Trophoblast cell (in vitro differentiated cells and primary cell): ENCODE measurements at places on chromosomes 13 and 19.

GRCh38 chr19:45123440-45123850 lies 30.5 kb downstream of the PPP1R37 start:
- H3K27me3 ChIP-seq = no peaks in the 10 kb centered on the region
- H3K36me3 ChIP-seq = no peaks in the 10 kb centered on the region
- no peak overlapping the region for H3K27ac ChIP-seq
- no peak overlapping the region for H3K4me3 ChIP-seq
- H3K4me1 ChIP-seq = peaks cover 27% of the 10 kb centered on the region

- no peak overlapping the region for H3K27ac ChIP-seq
- no peak overlapping the region for H3K4me3 ChIP-seq
- H3K36me3 ChIP-seq = no peaks in the 10 kb centered on the region
- no peaks in the 10 kb centered on the region for H3K27me3 ChIP-seq
- H3K4me1 ChIP-seq = no peaks in the 10 kb centered on the region
These were observed 108.7 kb downstream of the SHISA2 start for GRCh38 chr13:25943081-25943480.

- H3K36me3 ChIP-seq = no peaks in the 10 kb centered on the region
- DNase-seq = no peak
- no peak overlapping the region for H3K4me3 ChIP-seq
- H3K27me3 ChIP-seq = no peaks in the 10 kb centered on the region
- no peaks in the 10 kb centered on the region for H3K4me1 ChIP-seq
These were observed 380.0 kb downstream of the KLF12 start for GRCh38 chr13:73754241-73754640.

DNA sequence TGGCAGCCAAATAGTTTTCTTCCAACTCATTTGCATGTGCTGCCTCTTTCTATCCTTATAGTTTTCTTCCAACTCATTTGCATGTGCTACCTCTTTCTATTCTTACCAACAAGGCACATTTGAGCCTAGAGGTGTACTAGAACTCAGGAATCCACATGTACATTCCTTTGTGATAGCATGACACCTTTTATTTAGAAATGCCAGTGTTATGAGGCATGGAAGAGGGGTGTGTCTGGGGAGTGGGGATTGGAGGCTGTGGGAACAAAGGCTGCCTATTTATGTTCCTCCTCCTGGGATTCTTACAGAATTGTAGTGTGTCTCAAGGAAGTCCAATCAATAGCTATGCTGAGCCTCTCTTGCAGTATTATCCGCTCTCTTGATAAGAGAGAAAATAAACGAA lies 966.7 kb downstream of the PCDH17 start:
- no peak overlapping the region for H3K27ac ChIP-seq
- H3K4me1 ChIP-seq = no peaks in the 10 kb centered on the region
- H3K27me3 ChIP-seq = no peaks in the 10 kb centered on the region
- no peak for DNase-seq
- no peak overlapping the region for H3K4me3 ChIP-seq

- H3K27ac ChIP-seq = no peak overlapping the region
- H3K4me3 ChIP-seq = no peak overlapping the region
- no peaks in the 10 kb centered on the region for H3K4me1 ChIP-seq
These were observed 19.8 kb downstream of the EPS8L1 start for GRCh38 chr19:55095260-55096060.

- H3K4me1 ChIP-seq = no peaks in the 10 kb centered on the region
- H3K36me3 ChIP-seq = no peaks in the 10 kb centered on the region
- no peak overlapping the region for H3K27ac ChIP-seq
- no peak overlapping the region for H3K4me3 ChIP-seq
- DNase-seq = no peak
These were observed 23.5 kb downstream of the RHPN2 start for GRCh38 chr19:33040994-33041827.

- no peaks in the 10 kb centered on the region for H3K4me1 ChIP-seq
- H3K27me3 ChIP-seq = no peaks in the 10 kb centered on the region
- no peak overlapping the region for H3K4me3 ChIP-seq
- no peak for DNase-seq
- H3K36me3 ChIP-seq = no peaks in the 10 kb centered on the region
These were observed 154.1 kb downstream of the DCLK1 start for GRCh38 chr13:35977060-35977459.

DNA sequence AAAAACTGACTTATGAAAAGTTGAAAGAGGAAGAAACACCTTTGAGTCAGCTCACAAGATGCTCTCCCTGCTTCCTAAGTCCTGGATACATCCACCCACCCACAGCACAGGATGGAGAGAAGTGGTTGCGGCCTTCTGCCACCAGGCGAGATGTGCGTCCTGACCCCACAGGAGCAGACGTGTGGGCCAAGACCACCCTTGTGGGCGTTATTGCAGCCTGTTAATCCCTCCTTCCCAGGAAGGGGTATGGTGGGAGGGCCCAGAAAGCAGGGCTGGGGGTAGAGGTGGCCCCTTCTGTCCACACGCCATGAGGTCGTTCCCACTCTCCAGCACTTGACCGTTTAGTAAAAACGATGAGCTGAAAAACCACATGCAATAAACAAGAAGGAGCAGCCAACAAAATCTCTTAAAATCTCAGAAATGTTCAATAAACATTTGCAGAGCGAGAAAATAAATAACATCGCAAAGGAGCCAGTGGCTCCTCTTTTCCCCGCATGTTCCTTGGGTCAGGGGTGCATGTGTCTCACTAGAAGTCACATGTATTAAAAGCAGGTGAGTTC lies 2.4 kb upstream of the AKAP8L start:
- peaks cover 41% of the 10 kb centered on the region for H3K36me3 ChIP-seq
- H3K27ac ChIP-seq = no peak overlapping the region
- no peak for DNase-seq
- no peak overlapping the region for H3K4me3 ChIP-seq
- H3K27me3 ChIP-seq = no peaks in the 10 kb centered on the region

DNA sequence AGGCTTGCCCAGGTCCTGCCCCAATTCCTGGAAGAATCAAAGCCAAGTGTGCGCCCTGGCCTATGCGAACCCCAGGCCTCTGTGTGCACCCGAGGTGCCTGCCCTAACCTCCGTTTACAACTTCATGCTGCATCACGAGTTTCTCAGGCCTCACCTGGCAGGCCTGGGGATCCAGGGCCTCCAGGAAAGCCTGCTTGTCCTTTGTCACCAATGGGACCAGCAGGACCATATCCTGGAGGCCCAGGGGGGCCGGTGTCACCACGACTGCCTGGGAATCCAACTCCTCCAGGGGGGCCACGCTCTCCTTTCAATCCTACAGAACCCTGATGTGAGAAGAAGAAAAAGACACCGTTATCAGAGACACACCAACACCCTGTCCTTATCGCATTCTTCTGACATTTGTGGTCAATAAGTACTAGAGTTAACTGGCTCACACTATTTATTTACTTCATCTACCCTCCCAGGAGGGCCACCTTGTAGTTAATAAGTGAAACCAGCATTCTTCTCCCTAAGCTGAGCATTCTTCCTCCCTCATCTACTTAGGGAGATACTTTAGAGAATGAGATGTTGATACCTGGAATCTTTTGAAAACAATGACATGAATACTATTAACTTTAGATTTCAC lies 120.6 kb downstream of the COL4A1 start:
- H3K4me1 ChIP-seq = no peaks in the 10 kb centered on the region
- DNase-seq = no peak

DNA sequence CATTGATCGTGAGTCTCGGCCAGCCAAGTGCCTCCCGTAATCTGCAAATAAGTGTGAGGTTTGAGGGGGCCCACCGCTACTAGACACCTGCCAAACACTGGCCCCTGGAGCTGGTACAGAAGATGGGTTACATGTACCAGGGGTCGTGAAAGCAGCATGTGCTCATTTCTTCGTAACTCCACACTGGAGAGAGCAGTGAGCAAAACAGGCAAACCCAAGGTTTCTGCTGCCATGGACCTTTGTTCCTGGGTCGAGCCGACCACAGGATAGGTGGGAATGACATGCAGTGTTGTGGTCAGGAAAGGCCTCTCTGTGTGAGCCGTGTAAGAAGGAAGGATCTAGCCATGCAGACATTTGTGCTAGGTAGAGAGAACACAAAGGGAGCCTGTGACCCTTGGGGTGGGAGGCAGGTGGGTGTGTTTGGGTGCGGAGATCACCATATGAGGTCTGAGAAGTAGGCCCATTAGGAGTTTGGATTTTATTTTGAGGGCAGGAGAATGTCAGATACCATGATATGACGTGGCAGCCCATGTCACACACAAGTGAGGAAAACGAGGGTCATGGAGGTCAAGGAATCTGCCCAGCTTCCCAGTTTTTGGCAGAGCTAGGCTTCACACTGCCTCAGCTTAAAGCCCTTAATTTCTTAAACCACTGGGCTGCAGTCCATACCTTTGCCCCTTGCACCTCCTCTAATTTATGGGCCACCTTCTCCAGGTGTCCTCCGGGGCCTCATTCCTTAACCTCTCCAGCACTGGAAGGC lies 919 bp downstream of the GTF3A start:
- H3K4me1 ChIP-seq = peaks cover 15% of the 10 kb centered on the region
- no peak overlapping the region for H3K27ac ChIP-seq
- peaks cover 6% of the 10 kb centered on the region for H3K36me3 ChIP-seq
- DNase-seq = no peak
- H3K27me3 ChIP-seq = no peaks in the 10 kb centered on the region

DNA sequence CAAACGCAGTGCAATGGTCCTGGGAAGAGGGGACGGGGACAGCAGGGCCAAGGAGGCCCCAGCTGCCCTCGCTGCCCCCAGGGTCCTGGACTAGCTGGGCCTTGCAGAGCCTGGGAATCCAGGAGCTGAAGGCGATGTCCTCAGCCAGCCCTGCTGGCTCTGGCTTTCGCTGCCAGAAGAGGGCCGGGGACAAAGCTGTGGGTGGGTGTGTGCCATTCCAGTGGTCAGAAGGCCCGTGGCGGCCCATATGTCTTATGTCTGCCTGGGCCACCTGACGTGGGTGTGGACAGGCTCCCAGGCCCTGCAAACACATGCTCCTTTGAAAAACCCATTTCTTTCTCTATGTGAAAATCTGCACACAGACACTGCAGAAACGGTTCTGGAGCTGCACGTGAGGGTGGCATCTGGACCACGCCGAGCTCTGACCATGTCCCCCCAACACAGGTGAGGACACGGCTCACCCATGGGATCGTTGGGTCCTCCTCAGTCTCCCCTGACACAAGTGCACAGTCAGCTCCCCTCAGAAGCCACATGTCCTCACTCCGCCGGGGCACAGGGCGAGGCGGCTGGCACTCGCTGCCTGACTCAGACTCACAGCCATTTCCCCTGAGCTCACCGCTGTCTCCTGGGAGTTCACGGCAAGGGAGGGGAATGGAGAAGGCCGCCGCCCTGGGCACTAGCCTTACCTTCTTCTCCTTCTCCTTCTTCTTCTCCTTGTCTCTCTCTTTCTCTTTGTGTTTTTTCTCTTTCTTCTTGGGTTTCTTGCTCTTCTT lies 16.9 kb downstream of the IZUMO4 start:
- DNase-seq = no peak
- no peaks in the 10 kb centered on the region for H3K27me3 ChIP-seq
- peaks cover 98% of the 10 kb centered on the region for H3K36me3 ChIP-seq

DNA sequence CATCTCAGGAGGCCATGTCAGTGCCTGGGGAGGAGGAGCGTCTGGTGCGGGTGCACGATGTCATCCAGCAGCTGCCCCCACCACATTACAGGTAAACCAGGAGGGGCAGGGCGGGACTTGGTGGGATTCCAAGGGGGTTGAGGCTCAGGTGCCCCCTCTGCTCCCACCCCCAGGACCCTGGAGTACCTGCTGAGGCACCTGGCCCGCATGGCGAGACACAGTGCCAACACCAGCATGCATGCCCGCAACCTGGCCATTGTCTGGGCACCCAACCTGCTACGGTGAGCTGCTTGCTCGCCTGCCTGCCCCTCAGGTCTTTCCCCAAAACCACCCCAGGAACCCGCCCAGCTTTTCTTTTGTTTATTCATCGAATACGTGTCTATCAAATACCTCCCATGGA lies 7.2 kb downstream of the ARHGAP33 start:
- H3K27ac ChIP-seq = no peak overlapping the region
- peaks cover 14% of the 10 kb centered on the region for H3K36me3 ChIP-seq
- no peaks in the 10 kb centered on the region for H3K27me3 ChIP-seq
- no peak for DNase-seq
- H3K4me3 ChIP-seq = no peak overlapping the region

- no peak overlapping the region for H3K27ac ChIP-seq
- no peaks in the 10 kb centered on the region for H3K36me3 ChIP-seq
- H3K4me1 ChIP-seq = no peaks in the 10 kb centered on the region
- DNase-seq = no peak
These were observed 55.5 kb downstream of the EDNRB start for GRCh38 chr13:77863144-77863543.

DNA sequence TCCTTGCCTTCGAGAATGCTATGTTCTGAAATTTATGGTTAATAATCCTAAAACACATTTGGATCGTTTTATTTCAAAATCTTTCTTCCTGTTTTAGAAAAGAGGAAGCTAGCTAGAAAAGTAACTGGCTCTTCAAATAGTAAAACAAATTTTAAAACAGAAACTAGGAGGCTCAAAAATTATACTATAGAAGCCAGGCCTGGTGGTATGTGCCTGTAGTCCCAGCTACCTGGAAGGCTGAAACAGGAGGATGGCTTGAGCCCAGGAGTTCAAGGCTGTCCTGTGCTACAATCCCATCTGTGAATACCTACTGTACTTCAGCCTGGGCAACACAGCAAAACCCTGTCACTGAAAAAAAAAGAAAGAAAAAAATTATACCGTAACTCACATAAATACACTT lies 57.9 kb downstream of the ELF1 start:
- DNase-seq = no peak
- no peak overlapping the region for H3K4me3 ChIP-seq
- no peak overlapping the region for H3K27ac ChIP-seq

- H3K27me3 ChIP-seq = no peaks in the 10 kb centered on the region
- DNase-seq = peak; percentile 87
- H3K36me3 ChIP-seq = peaks cover 56% of the 10 kb centered on the region
These were observed 8.1 kb downstream of the PIK3R2 start for GRCh38 chr19:18160971-18161635.

DNA sequence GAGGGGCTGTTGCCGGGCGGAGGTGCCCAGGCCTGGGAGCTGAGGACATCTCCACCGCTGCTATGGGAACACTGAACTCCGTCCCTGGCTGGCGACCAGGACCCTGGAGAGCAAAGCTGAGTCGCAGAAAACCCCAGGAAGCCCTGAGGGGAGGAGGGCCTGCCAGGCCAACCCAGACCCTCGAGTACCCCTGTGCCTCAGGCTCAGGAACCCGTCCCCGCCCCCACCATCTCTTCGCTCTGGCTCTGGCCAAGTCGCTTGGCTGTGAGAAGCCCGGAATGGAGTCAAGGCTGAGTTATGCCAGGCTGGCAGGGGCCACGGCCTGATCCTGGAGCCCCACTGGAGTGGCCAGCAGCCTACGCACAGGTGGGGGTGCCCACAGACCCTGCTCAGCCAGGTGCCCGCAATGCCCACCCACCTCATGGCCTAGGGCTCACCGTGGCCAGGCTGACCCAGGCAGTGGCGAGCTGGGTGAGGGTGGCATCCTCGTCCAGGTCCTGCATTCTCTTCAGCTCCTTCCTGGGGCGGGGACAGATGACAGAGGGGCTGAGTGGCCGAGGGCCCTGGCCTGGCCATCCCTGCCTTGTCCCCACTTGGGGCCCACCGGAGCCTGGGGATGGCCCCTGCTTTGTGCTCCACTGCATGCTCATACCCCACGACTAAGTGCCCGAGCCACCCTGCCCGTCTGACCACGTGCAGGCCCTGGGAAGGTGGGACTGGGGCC lies 8.5 kb upstream of the CERS1 start:
- H3K4me3 ChIP-seq = no peak overlapping the region
- peaks cover 82% of the 10 kb centered on the region for H3K36me3 ChIP-seq
- H3K27ac ChIP-seq = no peak overlapping the region
- no peaks in the 10 kb centered on the region for H3K4me1 ChIP-seq

- no peak for DNase-seq
- no peaks in the 10 kb centered on the region for H3K36me3 ChIP-seq
- peaks cover 4% of the 10 kb centered on the region for H3K4me1 ChIP-seq
- no peak within 1 kb of the TSS for H3K27ac ChIP-seq
- H3K27me3 ChIP-seq = peaks cover 62% of the 10 kb centered on the region
- H3K4me3 ChIP-seq = peak within 1 kb of the TSS; percentile 48
These were observed at the start of gene MLNR for GRCh38 chr13:49220036-49220855. MLNR (plus strand) TSS chr13:49220338; CDS start chr13:49220338, 0 bp downstream.
